AG20443 (cell line): ENCODE measurements at places on chromosomes 2 and 18.

DNA sequence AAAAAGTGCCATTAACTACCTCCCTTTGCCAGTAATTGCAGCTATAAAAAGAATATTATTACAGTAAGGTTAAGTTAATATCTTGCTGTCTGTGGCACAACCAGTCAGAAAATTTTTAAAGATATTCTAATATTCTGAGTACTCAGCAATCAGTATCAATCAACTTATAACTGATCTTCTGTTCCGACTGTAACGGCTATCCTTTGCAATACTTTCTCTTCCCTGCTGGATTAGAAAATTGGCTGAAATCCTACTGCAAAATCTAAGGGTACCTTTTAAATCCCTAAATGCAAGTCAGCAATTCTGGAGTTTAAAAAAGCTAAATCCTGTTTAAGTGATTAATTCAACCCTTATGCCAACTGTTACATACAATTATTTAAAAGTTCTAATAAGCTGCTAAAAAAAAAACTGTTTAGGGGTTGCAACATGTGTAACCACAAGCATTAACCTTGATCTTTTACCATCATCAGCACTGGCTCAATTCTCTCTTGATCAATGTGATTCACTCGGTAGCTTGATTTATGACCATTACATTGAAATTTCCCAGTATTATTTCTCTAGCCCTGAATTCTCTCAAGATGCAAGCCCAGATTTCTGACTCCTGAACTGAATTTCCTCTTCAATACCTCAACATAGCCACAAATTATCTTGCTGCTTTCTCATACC, 20.5 kb downstream of the GAREM1 start:
- no peak for DNase-seq

DNA sequence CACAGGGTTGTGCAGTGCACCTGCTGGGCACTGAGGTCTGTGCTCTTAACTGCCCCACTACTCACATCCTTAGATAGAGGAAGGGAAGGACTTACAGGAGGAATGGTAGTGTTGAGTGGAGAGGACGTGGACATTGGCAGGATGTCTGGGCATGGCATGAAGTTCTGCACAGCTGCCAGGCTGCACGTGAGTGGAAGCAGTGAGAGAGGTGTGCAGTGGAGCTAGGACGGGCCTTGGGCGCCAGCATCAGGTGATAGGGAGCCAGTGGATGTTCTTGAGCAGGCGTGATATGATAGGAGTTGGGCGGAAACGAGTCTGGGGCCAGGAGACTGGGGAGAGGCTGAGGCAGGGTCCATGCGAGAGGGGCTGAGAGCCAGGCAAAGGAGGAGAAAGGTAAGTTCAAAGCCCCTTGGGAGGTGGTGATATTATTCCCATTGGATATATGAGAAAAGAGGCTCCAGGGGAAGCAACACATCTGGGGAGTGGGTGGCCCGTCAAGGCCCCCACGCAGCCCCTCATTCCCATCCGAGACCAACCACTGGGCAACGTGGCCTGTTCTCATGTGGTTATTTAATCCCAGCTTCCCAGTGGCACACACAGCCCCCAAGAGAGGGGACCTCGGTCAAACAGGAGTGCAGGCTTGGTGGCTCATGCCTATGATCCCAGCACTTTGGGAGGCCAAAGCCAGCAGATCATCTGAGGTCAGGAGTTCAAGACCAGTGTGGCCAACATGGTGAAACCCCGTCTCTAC, 45.7 kb upstream of the SNED1 start:
- no peak for DNase-seq

- DNase-seq, result no peak
Observed at GRCh38 chr2:239226677-239227581, 173.9 kb downstream of the HDAC4 start.

DNA sequence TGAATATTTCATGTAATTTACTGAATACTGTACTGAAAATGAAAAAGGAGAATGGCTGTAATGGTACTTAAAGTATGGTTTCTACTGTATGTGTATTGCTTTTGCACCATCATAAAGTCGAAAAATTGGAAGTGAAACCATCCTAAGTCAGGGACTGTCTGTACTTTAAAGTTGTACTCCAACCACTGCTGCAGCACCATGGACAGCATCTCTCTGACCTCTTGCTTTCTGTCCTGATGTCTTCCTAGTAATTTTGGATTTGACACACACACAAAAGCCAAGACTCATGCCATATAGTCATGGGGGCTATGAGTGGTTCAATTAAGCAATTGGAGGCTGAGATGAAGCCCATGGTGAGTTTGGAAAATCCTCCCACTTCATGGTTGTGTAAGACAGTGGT, 256.3 kb upstream of the PKDCC start:
- peak; percentile 53 for DNase-seq
